ENCODE measurements at places on chromosomes 4 and X.

GRCh38 chr4:69744157-69744478, 16.3 kb downstream of the SULT1B1 start:
- no peak for DNase-seq

DNA sequence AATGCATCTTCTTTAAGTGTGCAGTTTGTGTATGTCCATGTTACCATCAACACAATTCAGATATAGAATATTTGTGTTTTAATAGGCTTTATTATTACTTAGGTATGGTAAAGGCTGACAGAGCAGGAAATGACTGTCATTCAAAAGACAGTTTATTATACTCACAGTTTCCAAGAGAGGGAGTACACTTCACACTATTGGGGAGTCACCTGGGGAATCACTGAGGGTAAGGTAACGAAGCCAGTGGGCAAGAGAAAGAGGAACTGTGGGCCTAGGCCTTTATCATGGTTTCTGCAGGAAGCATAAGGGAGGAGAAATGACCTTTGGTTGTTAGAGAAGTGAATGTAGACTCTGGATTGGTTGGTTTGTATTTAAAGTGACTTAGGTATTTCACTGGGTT, 235.1 kb upstream of the HCCS start:
- no peak for DNase-seq

- no peak for DNase-seq
These were observed 44.8 kb upstream of the MTMR1 start for GRCh38 chrX:150648296-150648940.

- DNase-seq: no peak
These were observed 107.9 kb downstream of the LDB2 start for GRCh38 chr4:16790508-16790907.

DNA sequence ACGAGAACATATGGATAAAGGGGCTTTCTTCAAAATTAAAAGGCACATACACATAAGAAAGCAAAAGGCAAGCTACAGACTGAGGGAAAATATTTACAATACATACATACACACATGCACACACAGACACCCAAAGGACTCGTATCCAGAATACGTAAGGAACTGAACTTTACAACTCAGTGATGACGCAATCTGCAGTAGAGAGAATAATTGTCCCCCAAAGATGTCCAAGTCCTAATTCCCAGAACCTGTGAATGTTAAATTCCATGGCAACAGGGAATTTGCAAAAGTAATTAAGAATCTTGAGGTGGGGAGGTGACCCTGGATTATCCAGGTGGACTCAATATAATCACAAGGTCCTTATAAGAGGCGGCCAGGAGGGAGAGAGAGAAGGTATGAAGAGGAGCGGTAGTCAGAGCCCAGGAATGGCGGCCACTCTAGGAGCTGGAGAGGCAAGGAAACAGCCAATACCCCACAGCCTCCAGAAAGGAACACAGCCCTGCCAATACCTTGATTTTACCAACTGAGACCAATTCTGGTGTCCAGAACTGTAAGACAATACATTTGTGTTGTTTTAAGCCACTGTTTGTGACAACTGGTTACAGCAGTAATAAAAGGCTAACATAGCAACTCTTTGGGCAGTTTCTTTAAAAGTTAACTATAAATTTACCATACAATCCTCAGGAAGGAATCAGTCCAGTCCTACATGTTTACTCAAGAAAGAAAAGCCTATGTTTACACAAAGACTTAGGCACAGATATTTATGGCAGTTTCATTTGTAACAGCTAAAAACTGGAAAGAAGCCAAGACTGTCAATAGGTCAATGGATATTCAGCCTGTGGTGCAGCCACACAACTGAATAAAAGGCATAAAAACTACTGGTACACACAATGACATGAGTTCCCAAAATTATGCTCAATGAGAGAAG, 27.3 kb upstream of the STS start:
- DNase-seq: no peak

DNA sequence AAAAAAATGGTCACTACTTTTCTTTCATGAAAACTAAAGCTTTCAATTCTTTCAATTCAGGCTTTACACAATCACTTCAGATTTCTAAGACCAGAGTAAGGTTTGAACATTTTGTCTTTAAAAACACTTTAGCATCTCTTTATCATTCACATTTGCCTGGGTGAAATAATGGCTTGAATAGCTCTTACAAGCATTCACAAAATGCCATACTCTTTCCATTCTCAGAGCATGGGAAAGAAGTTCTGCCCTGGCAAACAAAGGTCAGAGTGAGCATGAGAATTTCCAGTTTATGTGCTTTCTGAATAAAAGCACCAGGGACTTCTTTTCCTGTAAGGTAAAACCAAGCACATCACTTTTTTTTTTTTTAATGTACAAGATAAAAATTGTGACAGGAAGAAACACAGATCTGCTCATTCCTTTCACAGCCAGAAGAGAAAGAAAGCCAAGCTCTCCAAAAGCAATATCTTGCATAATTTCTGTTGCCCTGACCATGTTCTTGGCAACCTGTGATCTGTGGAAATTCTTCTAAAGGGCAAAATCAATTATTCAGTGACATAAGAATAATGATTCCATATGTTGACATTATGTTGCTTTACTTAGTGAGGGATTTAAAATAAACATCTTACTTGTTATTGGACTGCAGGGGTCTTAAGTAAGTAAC, 64.8 kb downstream of the CD40LG start:
- DNase-seq: no peak

DNA sequence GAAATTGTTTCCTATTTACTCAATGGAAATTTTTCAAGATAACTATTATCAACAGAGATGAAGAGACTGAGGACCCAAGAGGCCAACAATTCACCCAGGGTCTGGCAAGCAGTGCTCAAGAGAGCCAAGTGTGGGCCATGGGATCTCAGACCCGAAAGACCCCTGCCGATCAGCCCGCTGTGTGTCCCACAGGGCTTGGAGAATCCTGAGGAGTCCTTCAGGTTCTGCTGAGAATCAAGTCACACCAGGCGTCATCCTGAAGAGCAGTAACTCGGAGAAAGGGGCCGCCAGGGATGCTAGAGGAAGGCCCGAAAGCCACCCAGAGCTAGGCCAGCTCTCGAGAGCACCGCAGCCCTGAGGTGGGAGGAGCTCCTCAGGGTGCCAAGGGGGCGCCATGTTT, 48.7 kb downstream of the FGFRL1 start:
- no peak for DNase-seq

DNA sequence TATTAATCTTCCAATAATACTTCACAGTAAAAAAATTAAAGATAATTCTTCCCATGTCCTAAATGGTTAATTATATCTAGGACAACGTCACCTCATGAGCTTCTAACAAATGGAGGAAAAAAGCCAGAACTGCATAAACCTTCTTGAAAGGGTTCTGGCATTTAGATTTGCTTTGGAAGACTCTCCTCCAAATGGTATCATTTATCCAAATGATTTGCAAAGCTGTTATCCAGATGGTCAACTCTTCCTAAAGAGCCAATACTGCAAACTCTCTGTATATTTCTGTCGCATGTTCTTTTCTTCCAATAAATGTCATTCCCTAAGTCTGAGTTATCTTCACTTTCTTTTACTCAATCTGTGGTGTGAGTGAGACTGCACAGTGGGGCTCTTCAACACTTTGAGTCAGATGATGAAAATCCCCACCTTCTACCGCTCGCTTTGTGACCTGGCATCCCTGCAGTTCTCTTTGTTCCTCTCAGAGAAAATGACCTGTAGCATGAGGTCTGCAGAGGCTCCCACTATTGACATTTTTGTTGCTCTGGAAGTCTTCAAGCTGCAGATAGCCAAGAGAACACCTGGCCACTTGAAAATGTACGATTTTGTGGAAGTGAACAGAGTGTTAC, 52.9 kb downstream of the TMEM150C start:
- no peak for DNase-seq

DNA sequence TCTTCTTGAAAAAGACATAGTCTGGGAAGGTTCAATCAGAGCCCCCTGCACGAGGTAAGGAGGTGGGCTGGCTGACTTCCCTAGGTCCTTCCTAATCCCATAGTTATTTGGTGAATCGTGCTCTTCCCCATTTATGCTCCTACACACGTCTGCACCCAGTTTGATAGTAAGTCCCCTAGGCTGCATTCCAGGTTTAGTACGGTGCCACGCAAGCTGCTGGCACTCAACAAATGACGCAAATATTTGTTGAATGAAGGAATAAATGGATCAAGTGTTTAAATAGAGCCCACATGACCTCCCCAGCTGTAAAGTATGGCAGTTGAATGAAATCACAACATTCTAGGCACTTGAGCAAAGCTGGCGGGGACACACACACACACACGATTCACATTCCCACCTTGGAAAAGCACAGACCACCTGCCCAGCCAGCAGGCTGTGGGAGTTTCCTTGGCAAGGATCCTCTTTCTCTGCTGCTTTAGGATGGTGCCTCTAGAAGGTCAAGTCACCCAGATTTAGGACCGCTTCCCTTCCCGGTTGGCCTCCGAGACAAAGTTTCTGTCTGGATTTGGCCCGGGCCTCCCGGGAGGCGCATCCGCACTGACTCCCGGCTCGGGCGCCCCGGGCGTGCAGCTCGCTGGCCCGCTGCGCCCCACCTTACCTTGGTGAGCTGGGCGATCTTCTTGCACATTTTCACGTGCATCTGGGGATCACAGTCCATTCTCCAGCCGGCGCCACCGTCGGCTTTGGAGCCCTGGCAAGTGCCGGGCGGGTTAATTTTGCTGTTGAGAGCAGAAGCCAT, 721 bp downstream of the FAM184B start:
- no peak for DNase-seq

DNA sequence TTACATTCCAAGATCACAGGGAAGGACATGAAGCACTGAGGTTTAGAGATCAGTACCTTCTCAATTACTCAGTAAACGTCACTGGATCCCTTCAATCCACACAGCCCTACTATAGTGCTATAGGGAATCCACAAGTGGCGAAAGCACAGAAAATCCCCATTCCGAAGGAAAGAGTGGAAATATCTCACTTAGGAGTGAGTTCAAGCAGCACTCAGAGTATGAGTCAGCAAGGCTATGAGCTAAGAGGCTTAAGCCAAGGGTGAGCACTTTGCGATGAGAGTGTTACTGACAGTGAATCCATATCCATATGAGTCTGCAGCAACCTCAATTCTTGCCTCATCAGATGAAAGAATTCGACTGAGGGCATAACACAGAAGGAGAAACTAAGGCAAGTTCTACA, 165.1 kb downstream of the VSIG4 start:
- no peak for DNase-seq

DNA sequence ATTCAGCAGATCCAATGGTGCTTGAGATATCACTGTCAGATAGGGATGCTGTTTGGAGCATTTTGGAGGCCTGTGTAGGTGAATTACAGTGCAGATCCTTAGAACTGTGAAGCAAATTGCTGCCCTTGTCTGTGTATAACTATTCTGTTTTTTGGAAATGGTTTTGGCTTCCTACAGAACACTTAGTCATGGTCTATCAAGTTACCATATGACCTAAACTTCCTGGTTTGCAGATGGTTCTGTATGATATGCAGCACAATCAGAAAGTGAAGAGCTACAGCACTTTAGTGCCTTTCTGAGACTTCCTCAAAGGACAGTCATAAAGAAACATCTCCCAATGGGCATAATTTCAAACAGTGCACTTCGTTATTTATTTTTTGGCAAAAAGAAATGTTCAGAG, 688.6 kb downstream of the SH3BGRL start:
- DNase-seq: no peak

DNA sequence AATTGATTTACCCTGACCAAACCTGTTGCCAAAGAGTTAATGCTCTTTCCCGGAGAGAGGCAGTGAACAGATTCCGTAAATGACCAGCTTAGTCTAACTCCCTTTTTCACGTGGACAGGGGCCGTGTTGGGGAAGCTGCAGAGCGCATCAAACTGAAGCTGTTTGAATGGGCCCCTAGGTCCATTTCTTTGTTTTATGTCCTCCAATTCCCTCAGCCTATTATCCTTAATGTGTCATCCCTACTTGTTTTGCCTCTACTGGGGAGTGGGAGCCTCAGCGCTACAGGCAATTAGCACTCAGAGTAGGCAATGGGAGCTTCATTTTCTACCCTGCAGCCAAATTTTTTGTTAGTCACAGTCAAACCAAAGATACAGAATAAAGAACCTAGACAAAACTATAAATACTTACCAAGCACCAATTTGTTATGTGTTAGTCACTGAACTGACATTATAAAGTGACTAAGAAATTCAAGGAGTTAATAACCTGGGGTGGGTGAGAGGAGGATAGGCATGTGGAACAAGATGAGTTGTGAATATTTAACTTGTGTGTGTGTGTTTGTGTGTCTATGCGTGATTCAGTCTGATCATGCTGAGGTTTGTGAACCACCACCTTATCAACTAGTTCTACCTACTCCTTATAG, 417.4 kb downstream of the PACRGL start:
- no peak for DNase-seq

DNA sequence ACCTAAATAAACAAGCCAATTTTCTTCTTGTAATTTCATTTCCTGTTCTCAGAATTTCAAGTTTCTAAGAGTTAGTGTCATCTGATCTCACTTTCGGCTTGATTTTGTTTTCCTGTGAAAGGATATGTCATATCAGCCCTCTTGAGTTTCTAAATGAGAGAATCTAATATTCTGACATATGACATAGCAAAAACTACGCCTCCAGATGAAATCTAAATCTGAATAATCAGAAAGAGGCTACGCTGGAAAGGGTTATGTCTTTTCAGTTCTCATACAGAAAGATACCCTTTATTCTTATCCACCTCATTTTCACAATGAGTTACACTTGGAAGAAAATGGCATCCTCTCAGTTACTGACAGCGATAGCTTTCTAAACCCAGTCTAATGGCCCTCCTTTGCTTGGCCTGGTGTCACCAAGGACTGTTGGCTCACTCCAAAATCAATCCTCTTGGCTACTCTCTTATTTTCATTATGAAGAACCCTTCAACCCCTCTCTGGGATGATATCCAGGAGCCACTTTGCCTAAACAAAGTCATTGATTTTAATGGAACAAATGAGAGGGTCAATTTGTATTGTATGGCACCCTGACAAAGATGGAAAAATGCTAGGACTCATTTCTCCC, 65.6 kb downstream of the ASB9 start:
- no peak for DNase-seq

GRCh38 chr4:124334119-124334518, 378.4 kb downstream of the ANKRD50 start:
- no peak for DNase-seq

- no peak for DNase-seq
These were observed 40.7 kb downstream of the TEC start for GRCh38 chr4:48228949-48229348.

GRCh38 chr4:40788331-40788730, 38.6 kb downstream of the NSUN7 start:
- no peak for DNase-seq

DNA sequence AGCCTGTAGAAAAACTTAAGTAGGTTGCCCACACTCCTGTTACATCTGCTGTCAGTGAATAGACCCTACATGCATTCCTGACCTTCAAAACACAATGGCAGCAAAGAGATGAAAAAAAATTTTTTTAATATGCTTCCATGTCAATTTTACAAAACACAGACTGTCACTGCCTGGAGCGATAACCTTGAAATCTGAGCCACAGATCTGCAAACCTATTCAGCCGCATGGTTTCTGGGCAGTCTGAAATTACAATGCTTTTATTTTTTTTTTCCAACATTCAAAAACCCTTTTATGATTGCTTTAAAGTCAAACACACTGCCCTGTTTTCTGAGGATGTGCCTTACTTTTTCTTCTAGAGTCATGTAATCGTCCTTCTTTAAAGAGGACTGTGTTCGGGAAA, 264.9 kb upstream of the PUDP start:
- DNase-seq: no peak

- no peak for DNase-seq
These were observed 220.1 kb downstream of the DLG3 start for GRCh38 chrX:70664726-70665125.

Measured in stimulated activated CD4-positive, alpha-beta T cell treated with anti-CD3 and anti-CD28 coated beads, Interleukin-1b, Interleukin-23, amount 100 ng/mL, for 1 hour (primary cell).